ENCODE measurements at places on chromosomes 12 and 14. TPM values are rescaled to one million over a fixed set of nuclear protein-coding genes. Genes with fewer than 3 reads are reported as not detected.

The SLC35F4 gene
- total RNA-seq, result 4.5 TPM

The STAB2 gene
- not detected for total RNA-seq

The TAS2R10 gene
- 2.4 TPM for total RNA-seq

The ARHGAP5 gene
- total RNA-seq, result 429 TPM

The IL23A gene
- not detected for total RNA-seq

The TEX52 gene
- total RNA-seq, result not detected

The CEP83 gene
- 22.0 TPM for total RNA-seq

The NPAS3 gene
- 22.0 TPM for total RNA-seq

The CEBPE gene
- not detected for total RNA-seq

The KRT4 gene
- not detected for total RNA-seq
